Osteoblast (primary cell): ENCODE measurements at places on chromosomes 3 and 15. TPM values are rescaled to one million over a fixed set of nuclear protein-coding genes. Genes with fewer than 3 reads are reported as not detected.

PDHB gene
- total RNA-seq: 68.4 and 78.2 TPM in 2 replicates

MASP1 gene
- 1.2 and 1.4 TPM in 2 replicates for total RNA-seq

GNAT1 gene
- total RNA-seq: not detected in 2 replicates

FETUB gene
- total RNA-seq: not detected in 2 replicates

TEX9 gene
- total RNA-seq: 11.2 and 12.7 TPM in 2 replicates

IFT57 gene
- 74.9 and 88.7 TPM in 2 replicates for total RNA-seq

KBTBD13 gene
- not detected in 2 replicates for total RNA-seq

CCNL1 gene
- total RNA-seq: 157 and 194 TPM in 2 replicates

PRKCD gene
- 1.8 and 2.2 TPM in 2 replicates for total RNA-seq

RPP14 gene
- 13.0 and 13.4 TPM in 2 replicates for total RNA-seq

FBXW12 gene
- total RNA-seq: not detected in 2 replicates

DNA sequence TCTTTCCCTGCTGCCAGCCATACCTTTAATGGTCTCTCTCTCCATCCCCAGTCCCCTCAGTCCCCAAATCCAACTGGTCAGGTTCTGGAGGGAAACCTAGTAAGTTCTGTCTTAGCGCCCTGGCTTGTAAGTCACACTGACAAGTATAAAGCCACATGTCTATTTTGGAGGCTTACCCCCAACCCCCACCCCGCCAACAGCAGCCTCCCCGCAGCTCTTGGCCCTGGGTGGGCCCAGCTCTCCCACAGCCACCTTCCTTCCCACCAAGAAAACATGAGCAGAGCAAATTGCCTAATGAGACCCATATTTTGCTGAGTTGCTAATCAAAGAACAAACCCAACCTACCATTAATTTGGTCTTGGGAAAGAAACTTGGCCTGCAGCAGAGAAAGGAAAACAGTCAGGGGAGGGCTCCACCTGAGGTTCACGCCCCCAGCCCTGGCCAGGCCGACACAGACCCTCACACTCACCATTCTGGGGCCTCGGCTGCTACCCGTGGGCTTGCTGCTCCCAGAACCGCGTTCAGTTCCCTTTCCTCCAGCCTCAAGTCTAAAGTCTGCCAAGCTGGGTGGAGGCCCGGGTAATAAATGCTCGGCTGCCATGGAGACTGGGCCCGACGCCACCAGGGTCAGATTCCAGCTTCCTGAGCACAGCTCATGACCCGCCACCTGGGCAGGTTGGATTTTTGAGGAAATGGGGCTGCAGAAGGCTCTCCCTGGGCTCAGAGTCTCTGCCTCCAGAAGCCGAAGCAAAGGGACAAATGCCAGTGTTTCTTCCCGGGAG, at the start of gene CALML4:
TSS of gene CALML4 (minus strand) at position 557 of the 782 bp plus-strand sequence. CDS start at position 472, 85 bp downstream.
- no peak within 1 kb of the TSS for H3K27ac ChIP-seq
- no peaks in the 10 kb centered on the region for H3K27me3 ChIP-seq
- no peaks in the 10 kb centered on the region for H3K36me3 ChIP-seq
- peaks cover 5% of the 10 kb centered on the region for H3K4me1 ChIP-seq

DNA sequence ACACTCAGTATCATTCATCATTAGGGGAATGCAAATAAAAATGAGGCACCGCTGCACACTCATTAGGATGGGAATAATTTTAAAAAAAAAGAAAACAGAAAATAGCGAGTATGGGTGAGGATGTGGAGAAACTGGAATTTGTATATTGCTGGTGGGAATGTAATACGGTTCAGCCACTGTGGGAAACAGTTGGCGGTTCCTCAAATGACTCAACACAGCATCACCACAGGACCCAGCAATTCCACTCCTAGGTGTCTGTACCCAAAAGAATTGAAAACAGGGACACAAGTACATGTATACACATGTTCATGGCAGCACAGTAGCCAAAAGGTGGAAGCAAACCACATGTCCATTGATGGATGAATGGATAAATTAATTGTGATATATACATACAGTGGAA, 35.2 kb upstream of the RFTN1 start:
- H3K27me3 ChIP-seq: peaks cover under 1% of the 10 kb centered on the region
- DNase-seq: peak; percentile 26
- H3K36me3 ChIP-seq: no peaks in the 10 kb centered on the region

GRCh38 chr3:150168698-150169097, 198.0 kb upstream of the PFN2 start:
- H3K36me3 ChIP-seq: no peaks in the 10 kb centered on the region
- no peak overlapping the region for H3K4me3 ChIP-seq
- no peak for DNase-seq
- H3K4me1 ChIP-seq: peaks cover 6% of the 10 kb centered on the region
- H3K27me3 ChIP-seq: no peaks in the 10 kb centered on the region

DNA sequence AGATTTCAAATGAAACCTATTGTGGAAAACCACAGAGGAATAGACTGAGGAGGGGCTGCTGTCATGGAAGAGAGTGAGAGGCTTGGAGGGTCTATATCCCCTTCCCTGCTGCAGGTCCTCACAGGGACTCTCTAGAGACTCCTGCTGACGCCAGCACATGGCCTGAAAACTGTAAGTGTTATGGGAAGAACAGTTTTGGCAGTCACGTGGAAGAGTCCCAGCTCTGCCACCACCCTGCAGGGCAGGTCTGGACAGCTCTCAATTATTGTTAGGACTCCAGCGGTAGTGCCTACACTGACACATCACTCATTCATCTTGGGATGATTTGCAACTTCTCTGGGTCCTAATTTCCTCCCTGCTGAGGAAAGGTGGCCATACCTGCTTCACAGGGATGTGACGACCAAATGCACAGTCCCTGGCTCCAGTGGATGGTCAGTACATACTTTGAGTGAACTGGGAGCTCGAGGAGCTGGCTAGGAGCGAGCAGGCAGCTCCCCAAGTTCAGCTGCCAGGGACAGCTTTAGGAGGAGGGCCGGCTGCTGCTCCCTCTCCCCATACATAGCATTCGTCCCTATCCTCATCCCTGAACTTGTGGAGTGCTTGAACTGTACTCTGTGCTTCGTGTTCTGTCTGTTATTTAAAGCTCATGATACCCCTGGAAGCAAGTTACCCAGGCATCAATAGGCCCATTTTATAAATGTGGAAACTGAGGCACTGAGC, 49.2 kb downstream of the CTXND1 start:
- H3K36me3 ChIP-seq: no peaks in the 10 kb centered on the region
- H3K27ac ChIP-seq: no peak overlapping the region
- H3K4me1 ChIP-seq: no peaks in the 10 kb centered on the region
- H3K27me3 ChIP-seq: peaks cover 40% of the 10 kb centered on the region
- DNase-seq: no peak

DNA sequence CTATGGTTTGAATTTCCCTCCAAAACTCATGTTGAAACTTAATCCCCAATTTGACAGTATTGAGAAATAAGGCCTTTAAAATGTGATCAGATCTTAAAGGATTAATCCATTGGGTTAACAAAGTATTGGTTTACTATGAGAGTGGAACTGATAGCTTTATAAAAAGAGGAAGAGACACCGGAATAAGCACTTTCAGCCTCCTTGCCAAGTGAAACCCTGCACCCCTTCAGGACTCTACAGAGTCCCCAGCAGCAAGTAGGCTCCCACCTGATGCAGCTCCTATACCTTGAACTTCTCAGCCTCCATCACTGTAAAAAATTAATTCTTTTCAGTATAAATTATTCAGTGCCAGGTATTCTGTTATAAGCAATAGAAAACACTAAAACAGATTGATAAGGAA, 348.3 kb downstream of the CGGBP1 start:
- DNase-seq: no peak
- no peaks in the 10 kb centered on the region for H3K36me3 ChIP-seq
- no peak overlapping the region for H3K4me3 ChIP-seq
- H3K27ac ChIP-seq: no peak overlapping the region
- no peaks in the 10 kb centered on the region for H3K4me1 ChIP-seq

GRCh38 chr3:120773932-120774331, 31.4 kb downstream of the GTF2E1 start:
- DNase-seq: no peak
- no peaks in the 10 kb centered on the region for H3K27me3 ChIP-seq
- H3K4me1 ChIP-seq: peaks cover 8% of the 10 kb centered on the region
- H3K27ac ChIP-seq: peak overlapping the region; percentile 15
- no peak overlapping the region for H3K4me3 ChIP-seq

- H3K36me3 ChIP-seq: no peaks in the 10 kb centered on the region
- no peak overlapping the region for H3K4me3 ChIP-seq
- no peak overlapping the region for H3K27ac ChIP-seq
- no peak for DNase-seq
Measured at GRCh38 chr3:135731546-135731945, 234.0 kb upstream of the PPP2R3A start.

GRCh38 chr3:149532489-149533180, 58.1 kb downstream of the TM4SF4 start:
- H3K27ac ChIP-seq: peak overlapping the region; percentile 63
- H3K4me1 ChIP-seq: peaks cover 62% of the 10 kb centered on the region
- H3K36me3 ChIP-seq: no peaks in the 10 kb centered on the region
- H3K27me3 ChIP-seq: no peaks in the 10 kb centered on the region
- DNase-seq: no peak

DNA sequence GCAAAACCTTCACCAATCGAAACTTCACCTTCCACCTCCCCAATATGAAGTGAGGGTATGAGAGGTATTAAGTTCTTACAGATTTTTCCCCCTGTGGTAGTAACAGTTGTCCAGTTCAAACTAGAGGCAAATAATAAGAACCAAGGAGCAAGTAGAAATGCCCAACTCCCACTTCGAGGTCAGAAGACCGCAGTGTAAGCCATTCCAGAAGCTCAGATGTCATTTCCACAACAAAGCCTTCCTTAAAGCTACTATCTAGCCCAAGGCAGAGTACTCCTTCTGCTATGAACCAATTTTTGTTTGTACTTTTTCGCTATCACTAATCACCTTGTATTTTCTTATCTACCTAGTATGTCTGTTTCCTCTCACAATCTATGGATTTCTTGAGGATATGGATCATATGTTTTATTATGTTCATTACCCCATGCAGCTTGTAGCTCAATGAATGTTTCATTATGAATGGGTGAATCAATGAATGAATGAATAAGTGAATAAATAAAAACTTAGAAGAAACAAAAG, 235.7 kb upstream of the KCNMB2 start:
- DNase-seq: no peak
- H3K4me1 ChIP-seq: no peaks in the 10 kb centered on the region
- no peaks in the 10 kb centered on the region for H3K27me3 ChIP-seq
- H3K27ac ChIP-seq: no peak overlapping the region

- H3K27me3 ChIP-seq: no peaks in the 10 kb centered on the region
- no peaks in the 10 kb centered on the region for H3K36me3 ChIP-seq
- H3K4me1 ChIP-seq: peaks cover 10% of the 10 kb centered on the region
Measured at GRCh38 chr3:21643752-21644151, 107.3 kb downstream of the ZNF385D start.

- H3K4me3 ChIP-seq: no peak overlapping the region
- H3K4me1 ChIP-seq: peaks cover 6% of the 10 kb centered on the region
- H3K36me3 ChIP-seq: no peaks in the 10 kb centered on the region
- H3K27ac ChIP-seq: no peak overlapping the region
- DNase-seq: peak; percentile 17
Measured at GRCh38 chr15:66592505-66593218, 26.9 kb upstream of the LCTL start.

DNA sequence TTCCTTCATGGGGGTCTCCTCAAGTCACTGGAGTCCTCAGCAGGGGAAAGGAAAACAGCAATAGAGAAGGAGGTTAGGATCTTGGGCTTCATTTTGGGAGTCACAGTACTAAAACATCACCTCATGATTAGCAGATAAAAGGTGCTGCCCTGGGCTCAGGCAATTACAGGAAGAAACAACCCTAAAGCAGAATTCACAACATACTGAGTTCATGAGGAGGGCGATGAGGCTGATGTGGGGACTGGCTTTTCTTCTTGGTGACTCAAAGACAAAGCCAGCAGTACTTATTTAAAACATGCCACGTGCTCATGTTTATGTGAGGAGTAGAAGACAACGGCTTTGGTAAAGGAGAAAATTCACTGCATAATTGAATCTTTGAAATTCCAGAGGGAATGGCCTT, 822.3 kb upstream of the CFAP20DC start:
- no peak overlapping the region for H3K27ac ChIP-seq
- no peak for DNase-seq
- no peaks in the 10 kb centered on the region for H3K4me1 ChIP-seq
- H3K27me3 ChIP-seq: no peaks in the 10 kb centered on the region
- H3K4me3 ChIP-seq: no peak overlapping the region

DNA sequence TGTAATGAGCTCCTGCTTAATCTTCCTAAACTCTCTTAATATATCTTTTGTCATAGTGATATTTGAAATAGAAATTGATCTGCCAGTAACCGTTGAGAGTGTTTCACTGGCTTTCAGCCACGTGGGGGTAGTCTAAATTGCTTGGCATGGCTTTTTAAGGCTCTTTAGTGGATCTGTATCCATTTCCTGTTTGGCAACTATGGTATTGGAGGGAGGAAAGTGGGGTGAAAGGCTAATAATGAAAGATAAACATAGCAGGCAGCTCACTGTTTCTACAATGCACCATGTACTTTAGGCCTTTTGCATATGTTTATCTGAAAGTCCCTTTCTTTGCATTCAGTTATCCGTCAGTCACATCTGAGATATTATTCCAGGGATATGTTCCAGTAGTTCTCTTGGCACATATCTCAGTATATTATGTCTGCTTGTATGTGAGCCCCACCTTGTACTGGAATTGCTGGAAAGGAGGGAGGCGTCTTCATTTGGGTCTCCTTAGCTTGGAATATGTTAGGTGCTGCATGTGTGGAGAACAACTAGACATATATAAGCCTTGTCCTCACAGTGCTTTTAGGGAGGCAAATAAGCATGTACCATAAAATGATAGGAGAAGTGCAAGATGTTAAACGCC, 10.8 kb downstream of the TOPAZ1 start:
- H3K36me3 ChIP-seq: no peaks in the 10 kb centered on the region
- no peaks in the 10 kb centered on the region for H3K27me3 ChIP-seq
- H3K4me1 ChIP-seq: no peaks in the 10 kb centered on the region
- no peak overlapping the region for H3K4me3 ChIP-seq

GRCh38 chr3:128452120-128452519, 14.6 kb downstream of the DNAJB8 start:
- no peak for DNase-seq
- no peak overlapping the region for H3K4me3 ChIP-seq
- peaks cover 54% of the 10 kb centered on the region for H3K27me3 ChIP-seq
- no peaks in the 10 kb centered on the region for H3K4me1 ChIP-seq
- no peak overlapping the region for H3K27ac ChIP-seq

GRCh38 chr15:26702381-26702780, 70.5 kb downstream of the GABRB3 start:
- H3K4me1 ChIP-seq: no peaks in the 10 kb centered on the region
- no peaks in the 10 kb centered on the region for H3K36me3 ChIP-seq
- H3K27me3 ChIP-seq: no peaks in the 10 kb centered on the region
- H3K27ac ChIP-seq: no peak overlapping the region

GRCh38 chr3:12194209-12194608, 35.5 kb upstream of the TIMP4 start:
- DNase-seq: no peak
- H3K4me1 ChIP-seq: peaks cover 31% of the 10 kb centered on the region
- H3K36me3 ChIP-seq: no peaks in the 10 kb centered on the region
- H3K27ac ChIP-seq: peak overlapping the region; percentile 94

- H3K36me3 ChIP-seq: no peaks in the 10 kb centered on the region
- H3K4me1 ChIP-seq: no peaks in the 10 kb centered on the region
- no peaks in the 10 kb centered on the region for H3K27me3 ChIP-seq
- H3K4me3 ChIP-seq: no peak overlapping the region
- H3K27ac ChIP-seq: no peak overlapping the region
- DNase-seq: peak; percentile 4
Measured at GRCh38 chr3:181239441-181239840, 249.9 kb upstream of the DNAJC19 start.

- DNase-seq: no peak
- H3K4me3 ChIP-seq: no peak overlapping the region
- H3K27ac ChIP-seq: no peak overlapping the region
- H3K36me3 ChIP-seq: peaks cover 69% of the 10 kb centered on the region
- H3K27me3 ChIP-seq: no peaks in the 10 kb centered on the region
Measured at GRCh38 chr3:39142067-39142466, 11.3 kb downstream of the CSRNP1 start.
